Activated T-cell treated with anti-CD3 and anti-CD28 coated beads, Interleukin-2, amount 50 U/mL, for 72 hours (primary cell): ENCODE measurements at places on chromosomes 6 and 20. TPM values are rescaled to one million over a fixed set of nuclear protein-coding genes. Genes with fewer than 3 reads are reported as not detected.

DNA sequence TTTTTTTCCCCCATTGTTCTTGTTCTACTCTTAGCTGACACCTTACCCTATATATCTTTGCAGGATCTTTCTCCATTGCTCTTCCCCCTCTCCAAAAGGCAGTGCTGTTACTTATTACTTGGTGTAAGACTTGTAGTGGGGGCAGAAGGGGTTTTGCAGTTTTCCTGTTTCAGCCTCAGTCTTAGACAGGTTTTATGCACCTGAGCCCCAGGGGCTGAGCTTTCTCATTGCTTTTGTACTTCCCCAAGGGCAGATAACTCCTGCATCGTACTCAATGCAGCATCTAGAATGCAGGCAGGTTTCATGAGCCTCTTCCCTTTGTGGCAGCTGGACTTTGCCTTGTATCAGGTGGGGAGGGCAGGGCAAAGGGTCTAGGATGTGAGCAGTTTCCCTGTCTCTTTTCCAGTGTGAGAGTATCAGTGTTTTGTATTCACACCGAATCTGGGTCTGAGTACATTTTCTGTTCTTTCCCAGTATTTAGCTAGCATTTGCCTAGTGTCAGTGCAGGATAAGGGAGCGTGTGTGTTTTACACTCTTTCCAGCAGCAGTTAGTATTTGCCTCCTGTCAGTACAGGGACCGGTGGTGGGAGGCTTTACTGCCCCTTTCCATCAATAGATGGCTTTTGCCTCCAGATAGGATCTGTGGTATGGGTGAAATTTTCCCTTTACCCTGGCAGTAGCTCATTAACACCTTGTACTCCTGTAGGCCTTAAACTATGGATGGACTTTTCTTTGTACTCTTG, 19.6 kb downstream of the CYB5R4 start:
- no peak for DNase-seq

DNA sequence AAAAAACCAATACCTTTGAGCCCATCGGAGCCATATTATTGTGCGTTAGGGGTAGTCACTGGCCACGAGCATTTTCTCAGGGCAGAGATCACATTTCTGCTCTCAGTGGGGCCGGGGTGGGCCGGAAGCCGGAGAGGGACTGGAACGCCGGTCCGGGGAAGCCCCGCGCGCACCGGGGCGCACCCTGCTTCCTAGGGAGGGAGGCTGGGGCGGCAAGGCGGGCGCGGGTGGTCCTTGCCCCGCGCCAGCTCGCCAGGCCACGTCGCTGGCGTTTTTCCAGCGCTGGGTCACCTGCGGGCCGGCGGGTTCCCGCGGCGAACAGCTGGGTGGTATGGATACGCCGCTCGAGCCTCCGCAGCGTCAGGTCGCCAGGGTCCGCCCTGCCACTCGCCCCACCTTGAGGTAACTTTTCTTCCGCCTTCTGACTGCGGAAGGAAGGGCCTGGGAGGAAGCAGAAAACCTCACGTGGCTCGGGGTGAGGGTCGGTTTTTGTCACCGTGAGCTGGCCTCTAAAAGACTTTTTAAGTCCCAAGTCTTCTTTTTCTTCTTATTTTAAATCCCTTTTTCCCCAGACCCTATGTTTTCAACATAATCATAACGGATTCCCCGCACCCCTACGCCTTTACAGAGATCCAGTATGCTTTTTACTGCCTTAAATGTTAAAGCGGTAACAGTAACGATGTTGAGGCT, 2.7 kb upstream of the EEF1A1 start:
- DNase-seq = peak; percentile 85

- DNase-seq = no peak
Observed at GRCh38 chr20:21981597-21982344, 276.3 kb downstream of the PAX1 start.

DNA sequence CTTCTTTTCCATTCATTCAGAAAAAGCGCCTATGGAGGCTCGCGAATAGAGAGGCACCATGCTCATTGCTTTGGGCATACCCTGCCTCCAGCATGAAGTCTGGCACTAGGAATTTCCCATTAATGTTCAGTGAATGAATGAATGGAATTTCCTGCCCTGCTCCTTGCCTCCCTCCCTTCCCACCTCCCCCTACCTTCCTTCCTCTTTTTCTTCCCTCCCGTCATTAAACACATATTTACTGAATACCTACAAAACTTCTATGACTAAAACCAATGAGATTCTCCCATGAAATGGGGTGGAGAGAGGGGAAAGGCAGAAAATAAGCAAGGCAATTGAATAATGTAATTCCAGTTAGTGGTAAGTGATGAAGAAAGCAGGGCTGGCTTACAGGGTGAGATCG, 213.8 kb upstream of the AGPAT4 start:
- DNase-seq = no peak

DNA sequence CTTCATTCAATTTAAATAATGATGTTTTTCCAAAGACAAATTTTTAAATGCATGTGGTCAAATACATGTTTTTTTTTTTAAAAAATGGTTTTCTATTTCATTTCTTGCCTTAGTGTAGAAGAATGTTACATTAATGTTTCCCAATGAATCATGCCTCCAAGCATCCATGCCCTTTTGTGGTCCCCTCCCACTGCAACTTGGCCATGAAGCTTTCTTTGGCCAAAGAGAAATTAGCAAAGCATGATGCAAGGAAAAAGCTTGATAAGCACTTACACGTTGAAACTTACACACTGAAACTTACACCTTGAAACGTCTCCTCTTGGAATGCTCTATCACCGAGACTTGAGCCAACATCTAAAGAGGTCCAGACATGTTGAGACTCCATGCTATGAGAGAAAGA, 93.0 kb upstream of the ELOVL5 start:
- DNase-seq = no peak

GRCh38 chr20:40778894-40779496, 90.0 kb upstream of the MAFB start:
- DNase-seq = no peak

DNA sequence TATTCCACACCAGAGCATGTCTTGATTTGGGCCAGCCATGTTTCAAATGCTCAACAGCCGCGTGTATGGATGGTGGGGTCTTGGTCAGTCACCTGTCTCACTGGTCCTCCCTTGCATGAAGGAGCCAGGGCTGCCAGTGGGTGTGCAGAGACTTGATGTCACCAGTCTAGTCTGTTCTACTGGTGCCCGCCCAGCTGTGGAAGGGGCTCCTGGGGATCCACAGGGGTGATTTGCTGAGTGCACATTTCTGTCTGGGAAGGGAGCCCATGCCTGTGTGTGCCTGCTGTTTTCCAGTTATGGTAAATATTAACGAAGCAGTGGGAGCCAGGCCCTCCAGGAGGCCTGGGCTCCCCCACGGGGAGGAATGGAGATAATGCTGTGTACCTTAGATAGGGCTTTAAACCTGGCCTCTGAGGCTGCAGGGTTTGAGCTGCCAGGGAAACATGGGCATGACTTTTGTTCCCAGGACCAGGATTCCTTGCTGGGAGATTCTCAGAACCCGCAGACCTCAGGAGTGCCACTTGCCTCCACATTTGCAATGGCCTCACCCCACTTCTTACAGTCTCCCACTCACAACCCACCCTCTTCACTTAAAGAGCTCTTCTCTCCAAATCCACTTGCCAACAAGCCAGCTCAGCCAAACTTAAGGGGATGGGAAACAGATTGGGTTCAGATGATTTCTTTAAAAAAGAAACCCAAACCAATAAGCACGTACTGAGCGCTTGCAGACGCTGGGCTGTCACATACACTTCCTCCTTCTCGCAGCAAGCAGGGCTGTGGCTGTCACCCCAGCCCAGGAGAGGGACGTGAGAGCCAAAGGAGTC, 54.1 kb downstream of the VEGFA start:
- DNase-seq = no peak

- DNase-seq = no peak
Observed at GRCh38 chr6:165206798-165207197, 102.6 kb downstream of the C6orf118 start.

GRCh38 chr6:54655162-54655561, 191.4 kb upstream of the FAM83B start:
- DNase-seq = no peak

CCDC170 gene
- total RNA-seq = not detected

GRM1 gene
- total RNA-seq = not detected

OXT gene
- total RNA-seq = 1.2 TPM

OR2B6 gene
- 0.35 TPM for total RNA-seq

DOP1A gene
- 12.0 TPM for total RNA-seq

CDS2 gene
- 67.2 TPM for total RNA-seq

LINC00237 gene
- 0.41 TPM for total RNA-seq
